ENCODE measurements at places on chromosomes 5 and 9.

DNA sequence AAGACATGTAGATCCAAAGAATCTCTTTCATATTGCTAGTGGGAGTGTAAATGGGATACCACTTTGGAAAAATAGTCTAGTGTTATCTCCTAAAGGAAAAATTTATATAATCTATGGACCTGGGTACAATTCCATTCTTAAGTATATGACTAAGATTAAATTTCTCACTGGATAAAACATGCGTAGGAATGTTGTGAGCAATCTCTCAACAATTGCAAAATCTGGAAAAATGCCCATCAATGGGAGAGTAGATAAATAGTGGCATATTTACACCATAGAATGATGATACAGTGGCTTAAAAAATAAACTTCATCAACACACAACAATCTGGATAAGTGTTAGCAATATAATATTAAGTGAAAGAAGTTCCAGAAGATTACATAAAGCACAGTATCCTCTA, 469.5 kb downstream of the MAN2A1 start:
- DNase-seq = no peak

DNA sequence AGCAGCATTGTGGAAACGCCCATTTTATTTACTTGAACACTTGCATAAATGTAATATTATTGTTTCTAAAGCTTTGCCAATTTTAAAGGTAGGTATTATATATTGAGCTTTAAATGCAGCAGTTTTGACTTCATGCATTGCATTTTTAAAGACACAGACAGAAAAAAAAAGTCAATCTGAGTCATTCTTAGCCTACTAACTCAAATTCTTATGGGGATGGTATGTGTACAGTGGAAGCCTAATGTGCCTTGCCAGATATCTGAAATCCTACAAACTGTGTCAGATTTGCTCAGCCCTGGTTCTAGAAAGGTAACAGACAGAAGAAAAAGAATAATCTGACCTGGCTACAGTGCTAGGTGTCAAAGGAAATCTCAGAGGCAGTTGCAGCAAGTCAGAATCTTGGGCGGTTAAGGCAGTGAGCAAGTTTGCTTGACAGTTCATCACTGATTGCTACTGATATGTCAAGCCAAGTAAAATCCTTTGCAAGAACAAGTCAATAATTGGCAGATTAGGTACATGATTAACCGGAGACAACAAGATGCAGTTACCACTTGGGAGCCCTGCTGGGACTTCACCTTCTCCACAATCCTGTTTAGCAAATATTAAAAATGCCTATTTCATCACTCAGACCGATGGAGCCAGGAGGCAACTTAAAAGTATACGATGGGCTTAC, 224.8 kb upstream of the WWC1 start:
- DNase-seq = no peak

DNA sequence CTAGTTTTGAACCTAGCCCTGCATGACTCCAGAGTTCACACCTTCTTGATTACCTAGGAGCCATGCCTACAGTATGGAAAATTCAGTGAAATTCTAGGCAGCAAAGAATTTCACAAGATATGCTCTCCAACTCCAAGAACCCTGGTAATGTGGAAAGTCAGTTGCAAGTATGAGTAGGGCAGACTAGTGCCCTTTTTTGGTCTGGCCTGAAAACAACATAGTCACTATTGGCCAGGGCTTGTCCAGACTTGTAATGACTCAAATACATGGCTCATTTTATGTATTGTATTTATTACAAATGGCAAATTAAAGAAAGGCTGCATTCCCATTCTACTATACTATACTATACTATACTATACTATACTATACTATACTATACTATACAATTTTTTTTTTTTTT, 160.4 kb downstream of the ESM1 start:
- no peak for DNase-seq

DNA sequence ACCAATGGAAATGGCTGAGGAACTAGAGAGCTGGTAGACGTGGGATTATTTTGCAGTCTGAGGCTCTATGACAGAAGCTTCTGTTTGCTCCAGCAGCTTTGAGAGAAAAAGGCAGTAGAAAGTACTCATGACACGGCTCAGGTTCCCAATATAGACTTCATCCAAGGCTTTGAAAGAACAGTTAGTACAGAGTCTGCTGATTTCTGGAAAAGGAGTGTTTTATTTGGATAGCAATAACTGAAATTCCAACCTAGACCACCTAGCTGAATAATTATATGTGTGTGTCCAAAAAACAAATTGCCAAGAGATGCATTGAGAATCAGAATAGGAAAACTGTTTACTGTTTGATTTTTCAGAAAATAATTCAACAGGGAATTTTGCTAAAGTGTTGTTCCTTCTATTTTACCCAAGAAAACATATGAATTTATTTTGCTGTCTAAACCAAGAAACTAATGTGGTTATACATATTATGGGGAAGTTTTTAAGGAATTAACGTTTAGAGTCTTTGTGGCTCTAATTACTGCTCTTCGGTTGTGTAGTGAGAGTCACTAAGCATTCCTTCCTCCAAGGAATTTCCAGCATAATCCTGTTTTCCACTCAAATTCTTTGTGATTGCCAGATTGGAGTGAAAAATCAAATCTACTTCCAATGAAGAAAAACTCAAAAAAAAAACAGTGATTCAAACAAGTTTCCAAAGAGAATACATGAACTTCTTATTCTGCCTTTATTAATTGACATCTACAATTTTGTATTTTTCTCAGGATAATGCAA, 18.1 kb upstream of the MTX3 start:
- DNase-seq = no peak

DNA sequence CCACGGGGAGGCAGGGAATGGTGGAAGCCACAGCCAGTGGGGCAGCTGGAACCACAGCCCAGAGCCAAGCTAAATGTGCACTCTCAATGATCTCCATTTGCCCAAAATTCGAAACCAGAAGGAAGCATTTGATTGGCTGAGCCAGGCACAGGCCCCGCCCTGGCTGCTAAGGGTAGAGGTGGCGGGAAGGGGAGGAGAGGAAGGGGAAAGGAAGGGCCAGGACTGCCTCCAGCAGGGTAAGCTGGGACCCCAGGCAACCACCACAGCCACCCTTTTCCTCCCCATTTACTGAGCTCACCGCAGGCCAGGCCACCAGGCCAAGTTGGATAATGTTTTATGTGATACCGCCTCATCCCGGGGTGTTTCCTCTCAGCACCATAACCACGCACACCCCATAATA, 100.3 kb upstream of the RAPGEF1 start:
- DNase-seq = no peak

- no peak for DNase-seq
Measured at GRCh38 chr5:176447591-176447977, 601 bp upstream of the FAF2 start.

Measured in activated CD8-positive, alpha-beta memory T cell treated with anti-CD3 and anti-CD28 coated beads for 1 hour (primary cell).